Activated CD4-positive, alpha-beta T cell treated with anti-CD3 and anti-CD28 coated beads, Interleukin-2, amount 50 U/mL, for 24 hours (primary cell): ENCODE measurements at places on chromosomes 11 and 22.

DNA sequence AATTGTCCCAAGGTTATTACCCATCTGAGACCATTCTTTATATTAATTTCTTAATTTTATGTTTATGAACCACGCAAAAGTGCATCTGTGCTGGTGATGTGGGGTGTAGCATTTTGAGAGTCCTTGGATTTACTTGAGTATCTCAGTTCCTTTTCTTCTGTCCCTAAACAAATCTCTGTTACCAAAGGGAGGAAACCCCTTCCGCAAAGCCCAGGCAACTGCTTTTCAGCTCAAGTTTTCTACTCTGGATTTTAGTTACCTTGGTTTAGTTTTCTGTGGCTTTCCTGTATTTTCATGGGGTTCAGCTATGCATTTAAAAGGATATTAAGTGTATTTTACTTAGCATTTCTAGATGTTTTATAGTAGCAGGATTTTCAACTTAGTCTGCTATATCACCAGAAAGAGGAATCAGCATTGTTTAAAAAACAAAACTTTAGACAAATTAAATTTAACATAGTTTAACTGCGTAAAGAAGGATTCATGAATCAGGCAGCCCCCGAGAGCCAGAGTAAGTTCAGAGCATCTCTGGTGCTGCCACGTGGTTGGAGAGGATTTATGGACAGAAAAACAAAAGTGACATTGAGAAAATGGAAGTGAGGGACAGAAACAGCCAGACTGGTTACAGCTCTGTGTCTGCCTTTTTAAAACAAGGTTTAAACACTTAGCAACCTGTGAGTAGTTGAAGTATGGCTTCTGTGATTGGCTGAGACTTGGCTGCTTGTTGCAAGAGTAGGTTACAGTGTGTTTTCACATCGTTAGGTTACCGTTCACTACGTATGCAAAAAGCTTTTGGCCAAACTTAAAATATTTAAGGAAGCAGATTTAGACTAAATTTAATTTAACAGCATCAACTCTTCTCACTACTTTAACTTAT is 9.6 kb downstream of the ADM start:
- no peak for DNase-seq

DNA sequence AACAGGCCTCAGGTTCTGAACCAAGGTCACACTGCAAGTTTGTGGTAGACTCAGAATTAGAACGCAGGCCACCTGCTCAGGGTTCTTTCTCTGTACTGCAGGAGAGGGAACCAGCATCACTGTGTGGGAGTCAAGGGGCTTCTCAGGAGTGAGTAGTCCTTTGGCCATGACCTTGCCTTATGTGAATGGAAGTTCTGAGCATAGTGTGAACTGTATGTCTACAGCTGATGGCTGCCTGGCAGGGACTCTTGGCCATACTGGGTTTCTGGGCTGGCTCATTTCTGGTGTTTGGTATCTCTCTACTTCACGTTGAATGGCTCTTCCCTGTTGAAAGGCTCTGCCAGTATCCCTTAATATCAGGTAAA is 40.1 kb upstream of the TUB start:
- no peak for DNase-seq

DNA sequence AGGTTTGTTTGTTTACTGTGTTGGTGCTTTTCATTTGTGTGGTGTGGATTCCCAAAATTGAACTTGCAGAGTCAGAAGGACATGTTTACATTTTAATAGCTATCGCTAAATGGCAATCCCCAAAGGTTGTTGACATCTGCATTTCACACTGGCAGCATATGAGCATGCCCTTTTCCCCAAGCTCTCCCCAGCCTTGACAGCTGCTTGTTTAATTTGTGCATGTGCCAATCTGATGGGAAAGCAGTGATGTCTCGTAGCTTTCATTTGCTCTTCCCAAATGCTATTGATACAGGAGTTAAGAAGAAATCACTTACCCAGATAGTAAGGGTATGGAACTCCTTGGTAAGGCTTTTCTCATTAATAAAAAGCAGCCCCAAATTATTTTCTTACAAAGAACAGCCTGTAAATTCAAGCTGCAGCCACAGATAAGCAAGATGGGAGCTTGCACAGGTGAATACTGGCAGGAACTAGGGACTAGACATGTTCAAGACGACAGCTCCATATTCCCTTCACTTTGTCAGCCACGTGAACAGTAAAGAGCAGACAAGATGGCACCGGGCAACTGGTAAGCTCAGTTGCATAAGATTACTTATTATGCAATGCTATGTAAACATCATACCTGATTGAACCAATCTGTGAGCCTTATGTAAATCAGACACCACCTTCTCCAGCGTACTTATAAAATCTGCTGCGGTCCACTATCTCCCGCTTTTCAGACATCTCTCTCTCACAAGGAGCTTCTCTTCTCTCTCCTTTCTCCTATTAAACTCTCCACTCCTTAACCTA is 87.4 kb downstream of the IGLL5 start:
- DNase-seq, result no peak

- DNase-seq, result no peak
These were observed 19.2 kb downstream of the SELENOO start for GRCh38 chr22:50219800-50220602.

GRCh38 chr11:128725630-128726319 is 31.9 kb downstream of the FLI1 start:
- DNase-seq, result peak; percentile 49

DNA sequence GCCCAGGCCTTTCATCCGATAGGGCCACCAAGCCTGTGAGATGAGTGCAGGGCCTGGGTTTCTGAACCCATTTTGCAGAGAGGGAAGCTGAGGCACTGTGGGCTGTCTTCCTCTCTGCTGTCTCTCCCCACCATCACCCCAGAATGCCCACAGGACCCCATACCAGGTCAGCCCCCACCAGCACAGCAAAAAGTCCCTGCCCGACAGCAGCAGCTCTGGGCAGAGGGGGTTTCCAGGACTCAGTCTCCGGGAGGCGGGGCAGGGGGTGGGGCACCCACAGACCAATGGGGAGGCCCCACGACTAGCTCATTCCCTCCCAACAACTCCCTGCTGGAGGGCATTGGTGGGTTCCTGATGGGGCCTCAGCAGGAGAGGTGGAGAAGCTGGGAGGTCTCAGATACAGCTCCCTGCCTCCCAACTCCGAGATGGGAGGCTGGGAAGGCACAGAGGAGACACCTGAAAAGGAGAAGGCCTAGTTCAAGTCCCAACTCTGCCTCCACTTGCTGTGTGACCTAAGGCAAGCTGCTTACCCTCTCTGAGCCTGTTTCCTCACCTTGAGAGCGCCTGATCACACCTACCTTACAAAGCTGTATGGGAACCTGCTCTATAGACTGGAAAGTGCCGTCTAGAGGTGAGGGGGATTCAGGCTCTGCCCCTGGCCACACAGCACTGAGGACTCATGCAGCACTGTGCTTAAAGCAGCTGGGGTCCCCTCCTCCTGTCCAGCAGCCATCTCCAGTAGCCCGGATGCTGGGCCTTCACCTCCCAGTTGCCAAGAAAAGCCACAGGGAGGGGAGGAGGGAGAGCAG is 3.5 kb downstream of the CBX7 start:
- peak; percentile 39 for DNase-seq

GRCh38 chr11:94010136-94010535 is 11.0 kb upstream of the HEPHL1 start:
- no peak for DNase-seq

DNA sequence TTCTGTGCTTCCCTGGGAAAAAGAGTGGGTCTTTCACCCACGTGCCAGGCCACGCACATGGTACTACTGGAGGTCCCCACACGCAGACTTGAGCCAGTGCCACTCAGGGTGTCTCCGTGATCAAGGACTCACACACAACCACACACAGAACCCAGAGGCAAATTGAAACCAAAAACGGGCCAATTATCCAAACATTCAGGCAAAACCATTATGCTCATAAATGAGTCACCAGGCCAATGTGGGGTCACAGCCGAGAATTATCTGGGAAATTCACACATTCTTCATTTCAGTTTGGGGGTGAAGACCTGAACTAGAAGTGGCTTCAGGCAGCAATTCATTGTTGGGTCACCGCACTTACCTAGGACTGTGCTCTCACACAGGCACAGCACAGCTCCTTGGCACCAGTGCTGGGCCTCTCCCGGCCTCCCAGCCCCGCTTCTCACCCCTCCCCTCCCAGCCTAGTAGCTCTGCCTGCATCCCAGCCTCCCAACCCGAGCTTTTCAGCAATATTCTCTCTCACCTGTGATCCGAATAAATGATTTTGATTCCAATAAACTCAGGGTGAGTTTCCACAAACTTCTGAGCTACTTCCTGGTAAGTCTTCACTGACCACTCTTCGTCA is 28.0 kb downstream of the ADA2 start:
- no peak for DNase-seq

GRCh38 chr11:446891-447290 is 3.2 kb upstream of the PTDSS2 start:
- no peak for DNase-seq

DNA sequence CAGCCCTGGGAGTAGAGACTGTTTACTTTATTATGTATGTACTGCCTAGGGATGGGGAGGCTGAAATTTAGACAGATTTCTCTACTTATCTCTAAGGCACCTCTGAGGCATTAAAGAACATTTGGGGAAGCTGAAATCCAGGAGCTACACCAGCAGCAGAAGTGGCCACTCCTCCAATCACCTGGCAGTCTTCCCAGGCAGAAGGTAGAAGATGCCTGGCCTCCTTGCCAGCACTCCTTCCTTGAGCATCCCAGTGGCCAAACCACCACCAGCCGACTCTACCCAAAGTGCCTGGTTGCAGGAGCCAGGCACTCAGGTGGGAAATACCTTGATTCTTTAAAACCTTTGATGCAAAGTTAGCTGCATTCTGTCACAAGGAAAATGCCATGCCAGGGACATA is 1.9 kb upstream of the FAT3 start:
- DNase-seq, result no peak

- DNase-seq, result peak; percentile 31
These were observed 8.7 kb downstream of the DRAP1 start for GRCh38 chr11:65927904-65928397.

DNA sequence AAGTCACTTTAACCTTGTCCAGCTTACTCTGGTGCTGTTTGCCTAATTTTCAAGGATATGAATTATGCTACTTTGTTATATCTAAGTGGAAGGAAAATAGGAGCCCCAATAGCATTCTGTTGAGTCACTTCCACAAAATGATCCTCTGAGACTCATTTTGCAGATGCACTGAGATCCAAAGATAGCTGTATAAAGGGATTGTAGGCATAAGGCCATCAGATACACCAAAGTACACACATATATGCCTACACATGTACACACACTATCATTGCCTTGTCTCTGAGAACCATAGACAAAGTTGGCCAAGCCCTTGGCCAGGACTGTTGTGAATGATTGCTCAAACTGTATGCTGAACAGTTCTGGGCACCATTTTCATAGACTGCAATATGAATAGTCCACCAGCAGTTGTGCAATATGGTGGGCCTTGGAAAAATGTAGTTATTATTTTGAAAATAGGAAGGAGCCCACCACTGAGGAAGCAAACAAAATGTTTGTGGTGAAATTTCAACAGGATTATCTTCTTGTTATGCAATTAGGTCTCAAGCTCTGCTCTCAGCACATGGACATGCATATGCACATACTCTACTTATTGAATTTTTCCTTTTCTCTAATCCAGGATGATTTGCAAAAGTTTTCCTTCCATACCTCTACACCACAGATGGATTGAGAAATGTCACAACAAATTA is 186.0 kb upstream of the CTSC start:
- DNase-seq, result no peak

GRCh38 chr11:70331901-70332300 is 61.4 kb downstream of the PPFIA1 start:
- DNase-seq, result no peak

GRCh38 chr22:19488884-19489843 is 9.4 kb downstream of the CDC45 start:
- DNase-seq, result no peak

- DNase-seq, result no peak
These were observed 7.2 kb downstream of the CAT start for GRCh38 chr11:34445956-34446355.

DNA sequence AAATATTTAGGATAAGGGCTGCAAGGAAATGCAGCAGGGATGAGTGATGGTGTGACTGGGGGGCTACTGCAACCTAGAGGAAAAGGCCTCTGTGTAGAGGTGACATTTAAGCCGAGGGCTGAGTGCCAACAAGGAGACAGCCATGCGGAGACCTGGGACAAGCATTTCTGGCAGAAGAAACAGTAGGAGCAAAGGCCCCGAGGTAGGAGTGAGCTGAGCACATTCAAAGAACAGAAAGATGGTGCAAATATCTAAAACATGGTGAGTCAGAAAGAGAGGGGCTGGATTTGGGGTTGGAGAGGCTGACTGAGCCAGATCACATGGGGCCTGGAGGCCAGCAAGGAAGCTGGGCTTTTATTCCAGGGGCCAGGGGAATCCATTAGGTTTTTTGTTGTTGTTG is 55.1 kb upstream of the INCENP start:
- DNase-seq, result no peak

- no peak for DNase-seq
These were observed 81.5 kb upstream of the TP53AIP1 start for GRCh38 chr11:129023968-129024676.

GRCh38 chr11:115501893-115502589 is 2.2 kb downstream of the CADM1 start:
- DNase-seq, result no peak

DNA sequence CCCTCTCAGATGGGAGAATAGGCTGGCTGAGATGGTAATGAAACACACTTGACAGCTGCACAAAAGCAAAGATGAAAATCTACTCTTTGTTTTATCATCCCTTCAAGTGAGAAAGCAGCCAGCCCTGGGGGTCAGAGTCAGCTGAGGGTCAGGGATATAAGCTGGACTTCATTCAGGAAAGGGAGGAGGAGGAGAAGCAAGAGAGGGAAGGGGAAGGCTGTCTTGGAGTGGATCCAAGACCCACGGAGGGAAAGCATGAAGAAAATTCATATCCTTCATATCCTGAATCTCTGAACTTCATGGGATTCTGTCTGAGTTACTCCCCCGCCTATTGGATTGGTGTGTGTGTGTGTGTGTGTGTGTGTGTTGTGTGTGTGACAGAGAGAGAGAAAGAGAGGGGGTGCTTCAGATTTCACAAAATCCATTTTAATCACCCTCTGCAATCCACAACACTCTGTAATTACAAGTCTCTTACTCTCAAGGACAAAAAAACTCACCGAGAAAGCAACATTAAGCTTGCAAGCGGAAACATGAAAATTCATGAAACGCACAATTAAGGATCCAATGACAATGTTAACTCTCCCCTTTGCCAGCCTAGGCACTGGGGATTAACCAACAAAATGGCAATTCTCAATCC is 327.7 kb downstream of the TENM4 start:
- no peak for DNase-seq

DNA sequence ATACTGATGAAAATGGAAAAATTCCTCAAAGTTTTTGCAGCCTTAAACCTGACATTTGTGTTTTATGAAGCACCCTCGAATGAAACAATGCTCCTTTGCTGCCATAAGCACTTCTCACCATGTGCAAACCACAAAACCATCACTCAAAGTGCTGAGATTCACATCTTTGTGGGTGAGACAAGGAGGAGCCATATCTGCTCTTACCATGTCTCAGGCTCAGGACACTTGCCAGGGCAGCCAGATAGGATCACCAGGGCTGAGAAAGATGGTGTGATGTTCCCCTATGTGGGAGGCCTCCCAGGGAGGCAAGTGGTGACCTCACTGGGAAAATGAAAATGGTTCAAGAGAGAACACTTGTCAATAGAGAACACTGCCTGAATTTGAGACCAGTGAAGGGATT is 120.4 kb downstream of the CCDC34 start:
- DNase-seq, result no peak

- no peak for DNase-seq
These were observed 3.6 kb downstream of the HMOX1 start for GRCh38 chr22:35384527-35384926.

GRCh38 chr11:42249401-42249800 is 789.9 kb upstream of the LRRC4C start:
- DNase-seq, result no peak

- DNase-seq, result peak; percentile 35
These were observed 16.0 kb upstream of the PRG2 start for GRCh38 chr11:57406337-57406904.

- no peak for DNase-seq
These were observed 3.0 kb downstream of the SLC3A2 start for GRCh38 chr11:62883673-62884072.
